ENCODE measurements at places on chromosomes 13 and 19.

DNA sequence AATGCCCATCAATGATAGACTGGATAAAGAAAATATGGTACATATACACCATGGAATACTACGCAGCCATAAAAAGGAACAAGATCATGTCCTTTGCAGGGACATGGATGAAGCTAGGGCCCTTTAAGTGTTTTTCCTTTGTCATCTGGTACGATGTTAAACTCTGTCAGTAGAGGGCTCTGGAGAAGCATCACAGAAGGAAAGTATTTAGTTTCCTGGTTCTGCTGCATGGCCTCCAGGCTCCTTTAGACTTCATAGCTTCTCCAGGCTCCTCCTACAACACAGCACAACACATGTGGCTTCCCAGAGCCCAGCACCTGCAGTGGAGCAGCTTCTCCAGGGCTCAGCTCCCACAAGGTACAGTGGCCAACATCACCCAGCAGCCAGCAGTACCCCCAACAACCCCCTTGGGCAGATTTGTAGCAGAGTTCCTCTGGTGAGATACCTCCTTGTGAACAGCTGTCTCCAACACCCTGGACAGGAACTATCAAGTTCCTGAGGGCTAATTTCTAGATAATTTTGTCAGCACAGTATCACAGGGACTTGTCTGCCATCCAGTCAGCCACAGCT, 63.4 kb downstream of the KCTD12 start:
- no peak for DNase-seq

GRCh38 chr19:46394402-46394797, 19.0 kb downstream of the CCDC8 start:
- no peak for DNase-seq

DNA sequence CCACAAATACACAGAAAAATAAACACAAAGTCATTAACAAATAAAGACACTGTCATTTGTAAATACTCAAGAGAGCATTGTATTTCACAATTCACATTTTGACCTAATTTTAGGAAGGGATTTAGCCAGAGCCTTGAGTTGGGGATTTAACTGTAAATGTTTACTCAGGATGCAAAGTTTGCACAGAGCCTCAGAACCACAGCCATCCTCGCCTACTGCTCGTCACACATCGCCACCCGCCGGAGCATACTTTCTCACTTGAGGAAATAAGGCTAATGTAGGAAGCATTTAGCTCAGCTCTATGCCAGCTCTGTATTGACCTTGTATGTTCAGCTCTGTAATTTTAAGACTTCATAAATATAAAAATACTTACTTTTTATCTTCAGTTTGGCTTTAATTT, 442.7 kb downstream of the OXGR1 start:
- no peak for DNase-seq

DNA sequence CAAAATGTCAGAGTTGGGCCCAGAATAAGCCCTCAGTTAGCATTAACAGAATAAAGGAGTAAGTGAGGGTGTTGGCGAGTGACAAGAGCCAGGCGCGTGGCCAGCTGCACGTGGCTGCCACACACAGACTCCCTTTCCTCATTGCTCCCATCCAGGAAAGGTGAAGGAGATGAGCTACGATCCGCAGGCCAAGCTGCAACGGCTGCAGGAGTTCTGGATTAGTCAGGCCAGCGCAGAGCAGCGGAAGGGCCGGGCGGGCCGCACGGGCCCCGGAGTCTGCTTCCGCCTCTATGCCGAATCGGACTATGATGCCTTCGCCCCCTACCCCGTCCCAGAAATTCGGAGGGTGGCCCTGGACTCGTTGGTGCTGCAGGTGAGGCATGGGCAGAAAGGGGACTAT, 13.2 kb downstream of the DHX34 start:
- no peak for DNase-seq

GRCh38 chr13:45320876-45321629, 19.9 kb downstream of the TPT1 start:
- no peak for DNase-seq

DNA sequence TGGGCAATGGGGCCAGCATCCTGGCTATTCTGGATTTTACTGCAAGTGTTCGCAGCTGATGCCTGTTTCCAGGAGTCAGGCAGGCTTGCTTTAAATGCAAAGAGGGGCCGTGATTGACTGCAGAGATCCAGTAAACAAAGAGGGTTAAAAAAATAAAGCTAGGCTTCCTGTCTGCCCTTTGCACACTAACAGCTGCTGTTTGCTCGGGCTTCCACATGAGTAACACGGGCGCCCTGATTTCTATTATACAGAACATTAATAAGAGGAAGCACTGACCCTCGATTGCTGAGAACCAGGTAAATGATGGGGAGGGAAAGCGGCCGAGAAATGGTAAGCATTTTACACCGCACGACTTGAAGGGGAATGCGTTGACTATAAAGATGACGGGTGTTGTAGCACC, 254.2 kb upstream of the ZNF507 start:
- no peak for DNase-seq

DNA sequence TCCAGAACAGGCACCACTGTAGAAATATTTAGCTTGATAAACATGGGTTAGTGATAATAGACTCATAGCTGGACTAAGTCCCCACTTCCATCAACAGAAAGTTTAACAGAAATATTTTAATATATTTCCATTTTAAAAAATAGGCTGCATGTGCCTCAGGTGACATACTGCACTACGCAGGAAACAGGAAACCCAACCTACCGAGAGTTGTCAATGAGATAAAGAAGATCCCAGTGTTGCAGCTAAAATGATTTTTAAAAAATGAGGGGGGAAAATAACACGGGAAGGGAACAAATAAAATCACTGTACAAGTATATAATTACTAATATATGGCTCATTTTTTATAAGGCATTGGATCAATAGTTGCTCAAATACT, 154.8 kb downstream of the TBC1D4 start:
- DNase-seq: no peak

DNA sequence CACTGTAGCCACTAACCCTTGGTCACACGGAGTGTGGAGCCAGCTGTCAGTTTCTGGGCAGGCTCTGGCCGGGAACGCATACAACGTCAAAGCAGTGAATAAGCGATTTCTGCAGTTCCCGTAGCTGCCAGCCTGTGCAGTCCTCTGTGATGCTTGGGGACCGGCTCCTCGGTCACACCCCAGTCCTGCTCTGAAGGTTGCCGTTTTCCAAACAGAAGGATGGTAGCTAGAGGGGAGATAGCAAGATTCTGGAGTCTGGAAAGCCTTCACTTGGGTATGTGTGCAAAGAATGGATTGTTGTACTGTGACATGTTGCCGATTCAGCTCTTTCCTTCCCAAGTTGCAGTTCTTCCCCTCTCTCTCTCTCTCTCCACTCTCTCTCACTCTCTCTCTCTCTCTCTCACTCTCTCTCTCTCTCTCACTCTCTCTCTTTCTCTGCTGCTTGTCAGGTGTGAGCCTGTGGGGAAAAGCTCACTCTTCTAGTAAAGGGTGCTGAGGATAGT, 38.7 kb upstream of the C1QTNF9 start:
- peak; percentile 76 for DNase-seq

GRCh38 chr19:34277244-34277643, 22.9 kb downstream of the GARRE1 start:
- no peak for DNase-seq

- peak; percentile 69 for DNase-seq
Measured at GRCh38 chr19:45767881-45768654, 984 bp downstream of the SIX5 start.

DNA sequence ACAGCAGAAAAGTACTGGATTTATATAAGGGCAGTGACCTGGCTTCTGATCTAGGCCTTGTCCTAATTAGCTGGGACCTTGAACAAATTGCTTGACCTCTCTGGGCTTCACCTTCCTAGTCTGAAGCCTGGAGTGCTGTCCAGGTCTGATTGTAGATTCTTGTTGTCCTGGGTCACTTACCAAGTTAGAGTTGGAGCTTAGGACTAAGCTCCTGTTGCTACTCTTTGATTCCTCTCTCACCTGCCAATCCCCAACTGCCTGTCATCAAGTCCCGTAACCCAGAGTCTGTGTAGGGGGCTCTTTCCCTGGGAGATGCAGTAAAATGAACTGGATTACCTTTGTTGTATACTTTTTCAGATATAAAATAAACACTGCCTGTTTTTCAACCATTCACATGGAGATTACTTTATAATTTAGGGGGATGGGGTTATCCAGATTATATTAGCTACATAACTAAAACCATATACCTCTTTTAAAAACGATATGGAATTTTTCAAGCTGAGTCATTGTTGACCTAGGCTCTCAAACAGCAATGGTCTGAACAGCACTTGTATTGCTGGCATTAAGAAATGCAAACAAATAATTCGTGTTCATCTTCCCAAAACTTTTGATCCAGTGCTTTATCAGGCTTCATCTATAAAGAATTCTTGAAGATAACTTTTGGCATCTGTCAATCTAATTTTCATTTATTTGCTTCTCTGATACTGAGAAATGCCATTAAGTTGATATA, 5.8 kb downstream of the ARHGAP35 start:
- DNase-seq: no peak

DNA sequence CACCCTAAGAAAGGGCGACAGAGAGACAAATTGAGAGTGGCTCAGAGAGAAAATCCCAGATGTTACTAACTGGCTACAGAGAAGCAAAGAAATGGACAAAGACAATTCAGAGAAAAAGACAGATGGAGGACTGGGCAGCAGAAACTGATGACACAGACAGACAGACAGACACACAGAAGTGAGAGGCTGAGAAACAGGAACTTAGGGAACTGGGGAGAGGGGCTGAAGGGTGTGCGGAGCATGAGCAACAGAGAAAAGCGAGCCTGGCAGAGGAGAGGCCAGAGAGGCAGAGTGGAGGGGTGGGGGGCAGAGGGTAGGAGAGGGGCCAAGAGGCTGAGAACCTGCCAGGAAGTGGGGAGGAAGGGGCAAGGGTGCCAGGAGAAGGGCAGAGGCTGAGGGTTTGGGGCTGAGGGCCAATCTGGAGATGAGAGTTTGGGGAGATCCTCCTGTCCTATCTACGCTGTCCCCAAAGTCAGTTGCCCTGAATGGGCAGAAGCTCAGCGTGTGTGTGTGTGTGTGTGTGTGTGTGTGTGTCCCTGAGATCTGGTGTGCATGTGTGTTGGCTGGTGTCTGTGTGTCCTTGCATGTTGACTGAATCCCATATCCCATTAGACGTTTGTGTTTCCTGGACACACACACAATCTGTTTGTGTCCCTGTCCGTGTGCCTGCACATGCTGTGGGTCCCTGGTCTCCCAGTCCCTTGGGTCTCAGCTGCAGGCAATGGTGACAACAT, 5.6 kb upstream of the ERFL start:
- no peak for DNase-seq

DNA sequence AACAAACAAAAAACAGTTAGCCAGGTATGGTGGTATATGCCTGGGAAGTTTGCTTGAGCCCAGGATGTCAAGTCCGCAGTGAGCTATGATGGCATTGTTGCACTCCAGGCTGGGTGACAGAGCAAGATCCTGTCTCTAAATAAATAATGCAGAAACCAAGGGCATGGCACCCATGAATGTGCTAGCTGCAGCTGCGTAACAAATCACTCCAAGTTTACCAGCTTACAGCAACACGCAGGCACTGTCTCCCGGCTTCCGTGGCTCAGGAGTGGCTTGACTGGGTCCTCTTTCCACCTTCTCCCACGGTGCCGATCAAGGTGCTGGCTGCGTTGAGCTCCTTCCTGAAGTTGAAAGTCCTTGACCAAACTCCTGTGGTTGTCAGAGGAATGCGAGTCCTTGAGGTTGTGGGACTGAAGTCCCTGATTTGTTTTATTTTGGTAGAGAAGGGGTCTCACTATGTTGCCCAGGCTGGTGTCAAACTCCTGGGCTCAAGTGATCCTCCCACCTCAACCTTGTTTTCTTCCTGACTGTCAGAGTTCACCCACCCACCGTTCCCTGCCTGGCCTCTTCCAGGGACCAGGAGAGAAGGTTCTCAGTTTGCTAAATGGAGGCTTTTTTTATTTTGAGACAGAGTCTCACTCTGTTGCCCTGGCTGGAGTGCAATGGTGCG, 13.2 kb upstream of the ONECUT3 start:
- no peak for DNase-seq

GRCh38 chr13:52371736-52372247, 34.2 kb downstream of the THSD1 start:
- no peak for DNase-seq

DNA sequence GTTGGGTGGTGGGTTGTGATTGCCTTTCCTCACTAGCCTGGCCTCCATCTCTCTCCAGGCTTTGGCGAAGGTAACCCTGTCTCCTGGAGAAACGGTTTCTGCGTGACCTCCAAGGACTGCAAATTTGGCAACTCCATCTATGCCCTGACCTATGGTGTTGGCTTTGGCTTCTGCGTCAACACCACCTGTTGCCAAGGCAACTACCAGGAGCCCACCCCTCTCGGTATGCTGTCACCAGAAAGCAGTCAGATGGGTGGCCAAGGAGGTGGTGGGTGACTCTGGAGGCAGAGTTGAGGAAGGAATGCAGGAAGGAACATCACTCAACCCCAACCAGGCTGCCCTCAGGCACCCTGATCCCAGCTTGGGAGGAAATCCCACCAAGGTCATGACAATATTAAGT, 18.6 kb upstream of the IRGC start:
- no peak for DNase-seq

GRCh38 chr13:75607447-75607846, 28.7 kb upstream of the LMO7 start:
- no peak for DNase-seq

DNA sequence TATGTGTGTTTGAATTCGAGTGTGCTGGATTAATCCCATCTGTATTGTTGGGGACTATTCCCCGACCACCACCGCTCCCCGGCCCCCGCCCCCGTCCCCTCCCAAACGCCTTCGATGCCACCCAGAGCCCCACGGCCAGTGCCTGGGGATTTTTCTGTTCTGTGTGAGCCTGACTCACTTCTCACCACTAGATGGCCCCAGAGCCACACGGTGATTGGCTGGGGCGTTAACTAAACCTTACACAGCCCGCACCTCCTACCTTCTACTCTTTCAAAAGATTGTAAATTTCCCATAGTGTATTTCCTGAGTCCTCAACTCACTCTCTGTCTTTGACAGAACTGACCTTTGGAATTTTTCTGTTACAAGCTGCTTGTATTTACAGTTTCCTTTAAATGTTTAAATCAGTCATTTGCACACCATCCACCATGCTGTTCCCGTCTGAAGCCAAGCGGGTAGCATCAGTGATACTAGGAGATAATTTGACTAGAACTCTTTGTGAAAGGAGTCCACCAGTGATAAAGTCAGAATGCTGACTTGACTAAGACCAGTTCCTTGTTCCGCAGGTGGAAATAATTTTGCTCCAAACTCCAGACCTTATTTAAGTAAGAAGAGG, 61.4 kb downstream of the RFX2 start:
- peak; percentile 84 for DNase-seq

DNA sequence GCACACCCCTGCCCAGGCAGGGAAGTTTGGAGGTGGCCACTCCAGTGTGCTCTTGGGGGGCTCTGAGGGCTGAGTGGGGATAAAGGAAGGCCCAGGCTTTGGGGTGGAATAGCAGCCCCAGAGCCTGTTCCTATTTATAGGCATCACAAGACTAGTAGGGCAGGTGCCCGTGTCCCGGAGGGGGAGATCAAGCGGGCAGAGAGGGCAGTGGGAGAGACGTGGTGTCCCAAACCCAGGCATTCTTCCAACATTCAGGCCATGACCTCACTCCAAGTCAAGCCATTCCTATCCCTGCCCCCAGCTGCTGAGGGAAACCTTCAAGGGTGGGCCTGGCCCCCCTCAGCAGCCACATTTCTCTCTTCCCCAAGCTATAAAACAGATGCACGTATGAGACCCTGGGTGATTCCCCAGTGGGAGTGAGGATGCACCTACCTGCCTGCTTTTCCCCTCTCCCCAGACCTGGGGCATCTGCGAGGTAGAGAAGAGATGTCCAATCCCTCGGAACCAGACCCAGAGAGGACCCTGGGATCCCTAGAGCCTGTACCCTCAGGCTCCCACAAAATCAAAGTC, 3.9 kb downstream of the WIZ start:
- DNase-seq: no peak

- DNase-seq: no peak
Measured at GRCh38 chr13:72246396-72246795, 379.4 kb upstream of the DACH1 start.

All from B cell (primary cell).